LHCN-M2 (cell line): ENCODE measurements at places on chromosomes 3 and 15. TPM values are rescaled to one million over a fixed set of nuclear protein-coding genes. Genes with fewer than 3 reads are reported as not detected.

Gene LTK
- total RNA-seq = 2.5 and 2.8 TPM in 2 replicates

Gene CRYBG3
- total RNA-seq = 16.8 and 18.8 TPM in 2 replicates

Gene IL17RE
- total RNA-seq = 1.1 and 1.9 TPM in 2 replicates

Gene RARB
- 0.29 TPM in 1 of 2 replicates, not detected in the other for total RNA-seq

Gene ZSCAN2
- total RNA-seq = 10.3 and 17.5 TPM in 2 replicates

Gene BCHE
- 0.19 and 0.29 TPM in 2 replicates for total RNA-seq

Gene TMEM266
- total RNA-seq = not detected in 2 replicates

Gene ENTPD3
- not detected in 2 replicates for total RNA-seq

Gene FANCD2OS
- not detected in 2 replicates for total RNA-seq

Gene ROPN1
- total RNA-seq = not detected in 2 replicates

Gene ACTC1
- 634 and 759 TPM in 2 replicates for total RNA-seq

Gene CKMT1A
- not detected in 2 replicates for total RNA-seq

Gene C3orf80
- 0.06 TPM in 1 of 2 replicates, not detected in the other for total RNA-seq

Gene MINAR1
- 0.26 and 0.52 TPM in 2 replicates for total RNA-seq
